ENCODE measurements at places on chromosomes 2 and 18.
A peak's percentile ranks its signal among the peaks of the same experiment; 100 is the strongest.

- DNase-seq = no peak
Observed at GRCh38 chr2:149009576-149010461, 28.7 kb upstream of the LYPD6B start.

- no peak for DNase-seq
Observed at GRCh38 chr2:152402780-152403759, 68.1 kb downstream of the FMNL2 start.

DNA sequence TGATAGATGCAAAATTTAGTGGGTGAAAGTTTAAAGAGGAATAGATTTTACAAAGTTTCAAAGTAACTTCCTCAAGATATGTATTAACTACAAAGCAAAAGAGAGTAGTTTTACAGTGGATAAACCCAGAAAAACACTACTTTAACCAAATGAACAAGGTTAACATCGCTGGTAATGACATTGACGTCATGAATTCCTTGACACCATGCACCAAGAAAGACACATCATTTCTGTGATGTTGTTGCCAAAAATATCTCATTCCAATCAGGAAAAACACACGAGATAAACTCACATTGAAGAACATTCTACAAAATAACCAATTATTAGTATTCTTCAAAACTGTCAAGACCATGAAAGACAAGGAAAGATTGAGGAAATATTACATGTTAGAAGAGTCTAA, 605.6 kb upstream of the SETBP1 start:
- no peak for DNase-seq

- DNase-seq = no peak
Observed at GRCh38 chr2:36963106-36963505, 3.2 kb downstream of the STRN start.

- no peak for DNase-seq
Observed at GRCh38 chr2:137380610-137381009, 583.7 kb upstream of the HNMT start.

DNA sequence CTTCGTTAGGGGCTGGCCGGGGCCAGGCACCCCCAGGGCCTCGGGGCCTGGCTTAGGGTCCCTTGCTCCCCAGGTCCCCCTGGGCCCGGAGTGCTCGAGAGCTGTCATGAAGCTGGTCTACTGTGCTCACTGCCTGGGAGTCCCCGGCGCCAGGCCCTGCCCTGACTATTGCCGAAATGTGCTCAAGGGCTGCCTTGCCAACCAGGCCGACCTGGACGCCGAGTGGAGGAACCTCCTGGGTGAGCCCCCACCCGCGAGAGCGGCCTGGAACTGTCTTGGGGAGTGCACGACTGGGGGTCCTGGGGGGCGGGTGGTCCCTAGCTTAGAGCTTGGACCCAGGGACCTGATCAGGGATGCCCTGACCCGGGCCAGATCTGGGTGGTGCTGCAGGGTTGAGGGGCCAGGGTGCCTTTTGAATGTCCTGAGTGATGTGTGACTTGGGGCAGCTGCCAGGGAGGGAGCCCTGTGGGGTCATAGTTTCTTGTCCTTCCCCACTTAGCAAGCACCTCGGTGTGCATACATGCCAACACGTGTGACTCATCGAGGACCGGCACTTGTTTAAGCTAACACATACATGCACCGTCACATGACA, 27.9 kb downstream of the GPC1 start:
- DNase-seq = no peak

DNA sequence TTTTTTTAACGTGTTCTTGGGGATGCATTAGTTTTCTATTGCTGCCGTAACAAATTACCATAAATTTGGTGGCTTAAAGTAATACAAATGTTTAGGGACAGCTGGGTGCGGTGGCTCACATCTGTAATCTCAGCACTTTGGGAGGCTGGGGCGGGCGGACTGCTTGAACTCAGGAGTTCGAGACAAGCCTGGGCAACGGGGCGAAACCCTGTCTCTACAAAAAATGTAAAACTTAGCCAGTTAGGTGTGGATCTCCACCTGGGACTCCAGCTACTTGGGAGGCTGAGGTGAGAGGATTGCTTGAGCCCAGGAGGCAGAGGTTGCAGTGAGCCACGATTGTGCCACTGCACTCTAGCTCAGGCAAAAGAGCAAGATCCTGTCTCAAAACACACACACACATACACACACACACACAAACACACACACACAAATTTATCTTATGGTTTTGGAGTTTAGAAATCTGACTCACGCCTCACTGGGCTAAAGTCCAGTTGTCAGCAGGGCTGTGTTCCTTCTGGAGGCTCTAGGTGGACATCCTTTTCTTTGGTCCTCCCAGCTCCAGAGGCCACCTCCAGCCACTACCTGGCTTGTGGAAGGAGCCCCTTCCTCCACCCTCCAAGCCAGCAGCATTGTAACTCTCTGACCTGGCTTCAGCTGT, 76.1 kb downstream of the SEPTIN10 start:
- no peak for DNase-seq

DNA sequence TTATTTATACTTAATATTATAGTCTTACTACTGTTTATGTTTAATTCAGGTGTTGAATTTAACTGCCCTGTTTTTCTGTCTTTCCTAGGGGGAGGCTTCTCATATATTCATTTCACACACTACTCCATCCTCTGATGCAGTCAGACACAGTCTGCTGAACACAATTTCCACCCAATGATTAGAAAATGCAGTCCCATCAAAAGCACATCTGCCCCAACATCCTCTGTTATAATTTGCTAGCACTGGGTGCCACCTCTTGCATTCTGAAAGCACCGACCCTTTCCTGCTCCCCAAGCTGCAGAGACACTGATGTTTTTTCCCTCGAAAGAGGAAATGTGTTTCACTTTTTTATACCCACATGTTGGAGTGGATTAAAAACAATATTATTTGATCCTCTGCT, 474.7 kb downstream of the PID1 start:
- DNase-seq = no peak

GRCh38 chr2:8632755-8633154, 49.1 kb upstream of the ID2 start:
- DNase-seq = no peak

GRCh38 chr2:202406445-202406978, 30.4 kb downstream of the BMPR2 start:
- DNase-seq = no peak

GRCh38 chr2:6896930-6897759, 19.6 kb downstream of the RSAD2 start:
- peak; percentile 66 for DNase-seq

- DNase-seq = no peak
Observed at GRCh38 chr2:56211048-56211447, 27.3 kb downstream of the CCDC85A start.

DNA sequence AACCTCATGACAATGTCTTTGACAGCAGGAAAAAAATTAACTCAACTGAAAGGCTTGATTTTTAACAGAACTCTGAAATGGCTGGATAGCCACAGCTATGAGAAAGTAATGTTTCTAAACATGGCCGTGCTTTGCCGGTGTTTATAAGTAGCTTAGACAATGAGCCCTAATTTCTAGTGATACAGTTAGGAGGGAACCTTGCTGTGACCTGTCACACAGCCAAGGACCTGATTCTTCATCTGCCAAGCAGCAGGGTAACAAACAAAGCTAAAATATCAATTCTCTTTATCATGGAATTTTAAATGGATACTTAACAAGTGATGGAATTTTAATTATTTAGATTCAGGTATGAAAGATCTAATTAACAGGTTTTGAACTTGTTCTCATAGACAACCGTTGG, 24.3 kb upstream of the DYNC2LI1 start:
- DNase-seq = peak; percentile 8

GRCh38 chr2:203997980-203998809, 61.6 kb downstream of the ICOS start:
- DNase-seq = no peak

- DNase-seq = no peak
Observed at GRCh38 chr2:44333994-44334393, 27.3 kb downstream of the PREPL start.

DNA sequence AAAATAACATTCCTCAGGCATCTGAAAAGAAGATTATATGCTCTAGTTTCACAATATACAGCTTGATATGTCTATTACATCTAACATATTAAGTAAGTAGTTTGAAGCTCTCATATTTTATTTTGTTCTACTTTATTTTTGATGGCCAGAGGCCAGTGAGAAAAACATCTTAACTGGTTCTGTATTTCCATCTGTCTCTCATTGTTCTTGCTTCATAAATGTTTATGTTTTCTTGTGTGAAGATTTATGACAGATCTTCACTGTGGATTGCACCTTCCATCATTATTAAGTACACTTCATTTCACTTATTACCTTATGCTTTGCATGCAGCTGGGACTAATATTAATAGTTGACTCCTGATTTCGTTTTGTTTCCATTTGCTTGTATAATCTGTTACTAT, 511.2 kb downstream of the TSN start:
- DNase-seq = no peak

DNA sequence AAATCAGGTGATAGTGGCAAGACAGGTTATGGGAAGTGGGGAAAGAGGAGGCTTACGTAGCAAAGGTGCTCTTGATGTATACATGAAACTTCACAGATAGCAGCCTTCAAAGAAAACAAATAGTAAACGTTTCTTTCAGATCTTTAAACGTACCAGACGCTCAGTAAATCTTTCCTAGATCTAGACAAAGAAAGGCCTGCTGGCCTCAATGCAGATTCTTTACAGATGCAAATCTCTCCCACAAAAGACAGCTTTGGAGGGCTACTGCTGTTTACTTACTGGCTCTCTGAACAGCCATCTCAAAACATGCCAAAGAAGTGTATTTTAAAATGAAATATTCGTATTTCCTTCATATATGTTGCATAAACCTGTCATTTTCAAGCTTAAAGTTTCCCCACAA, 1279.9 kb upstream of the NRXN1 start:
- no peak for DNase-seq

GRCh38 chr2:120278901-120279300, 26.2 kb downstream of the RALB start:
- DNase-seq = no peak

DNA sequence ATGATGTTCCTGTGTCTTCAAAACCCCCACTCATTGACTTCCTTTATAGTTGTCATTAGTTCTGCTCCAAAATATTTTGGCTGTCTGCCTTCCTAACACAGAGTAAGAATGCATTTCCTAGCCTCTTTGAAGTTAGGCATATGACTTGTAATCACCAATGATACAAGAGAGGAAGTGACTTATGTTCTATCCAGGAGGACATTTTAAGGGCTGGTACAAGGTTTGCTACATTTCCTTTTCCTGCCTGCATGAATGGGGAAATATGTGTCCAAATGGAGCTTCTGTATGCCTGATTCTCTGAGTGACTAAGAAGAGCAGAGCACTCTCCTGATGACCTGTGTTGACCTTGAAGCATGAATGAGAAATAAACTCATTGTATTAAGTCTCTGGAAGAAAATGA, 115.1 kb downstream of the PLCL1 start:
- no peak for DNase-seq

- DNase-seq = no peak
Observed at GRCh38 chr18:39751921-39752320, 2186.3 kb upstream of the CELF4 start.

GRCh38 chr2:48723129-48723528, 32.4 kb downstream of the LHCGR start:
- no peak for DNase-seq

DNA sequence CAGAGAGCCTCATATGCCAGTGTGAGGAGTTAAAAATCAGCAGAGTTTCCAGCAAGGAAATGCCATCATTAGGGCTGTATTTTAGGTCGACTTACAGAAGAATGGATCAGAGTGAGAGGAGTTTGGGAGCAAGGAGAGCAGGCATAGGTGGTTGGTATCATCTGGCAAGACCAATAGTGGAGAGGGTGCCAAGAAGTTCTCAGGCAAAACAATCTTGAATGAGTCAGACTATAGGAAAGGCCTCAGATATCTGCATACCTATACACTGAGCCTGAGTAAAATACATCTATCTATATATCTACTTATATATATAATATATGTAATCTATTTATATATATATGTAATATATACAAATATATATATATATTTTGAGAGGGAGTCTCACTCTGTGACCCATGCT, 57.3 kb downstream of the TMEFF2 start:
- DNase-seq = no peak

GRCh38 chr18:21636769-21637168, 24.7 kb downstream of the SNRPD1 start:
- DNase-seq = no peak

- no peak for DNase-seq
Observed at GRCh38 chr2:238254095-238254723, 14.4 kb upstream of the HES6 start.

- DNase-seq = no peak
Observed at GRCh38 chr2:127161176-127162136, 54.5 kb upstream of the BIN1 start.

- DNase-seq = no peak
Observed at GRCh38 chr2:111986116-111986900, 68.8 kb upstream of the TMEM87B start.

DNA sequence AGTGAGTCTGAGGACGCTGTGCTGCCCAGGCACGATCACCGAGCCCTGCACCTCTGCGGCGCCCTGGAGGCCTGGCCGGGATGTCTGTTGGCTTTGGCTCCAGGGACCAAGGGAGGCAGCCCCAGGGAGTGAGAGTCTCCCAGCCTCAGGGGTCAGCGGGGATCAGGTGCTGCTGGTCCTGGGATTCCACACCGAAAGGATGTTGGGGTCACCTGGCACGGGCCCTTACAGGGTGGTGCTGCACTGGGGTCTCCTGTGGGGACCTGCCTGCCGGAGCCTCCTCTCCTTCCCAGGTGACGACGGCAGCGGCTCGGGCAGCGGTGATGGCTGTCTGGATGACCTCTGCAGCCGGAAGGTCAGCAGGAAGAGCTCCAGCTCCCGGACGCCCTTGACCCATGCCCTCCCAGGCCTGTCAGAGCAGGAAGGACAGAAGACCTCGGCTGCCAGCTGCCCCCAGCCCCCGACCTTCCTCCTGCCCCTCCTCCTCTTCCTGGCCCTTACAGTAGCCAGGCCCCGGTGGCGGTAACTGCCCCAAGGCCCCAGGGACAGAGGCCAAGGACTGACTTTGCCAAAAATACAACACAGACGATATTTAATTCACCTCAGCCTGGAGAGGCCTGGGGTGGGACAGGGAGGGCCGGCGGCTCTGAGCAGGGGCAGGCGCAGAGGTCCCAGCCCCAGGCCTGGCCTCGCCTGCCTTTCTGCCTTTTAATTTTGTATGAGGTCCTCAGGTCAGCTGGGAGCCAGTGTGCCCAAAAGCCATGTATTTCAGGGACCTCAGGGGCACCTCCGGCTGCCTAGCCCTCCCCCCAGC, 30.5 kb downstream of the GPC1 start:
- peak; percentile 2 for DNase-seq

GRCh38 chr2:14632133-14632936, at the start of gene LRATD1:
LRATD1 (plus strand) TSS chr2:14632717; CDS start chr2:14633980, 1,263 bp downstream.
- DNase-seq = peak; percentile 91

DNA sequence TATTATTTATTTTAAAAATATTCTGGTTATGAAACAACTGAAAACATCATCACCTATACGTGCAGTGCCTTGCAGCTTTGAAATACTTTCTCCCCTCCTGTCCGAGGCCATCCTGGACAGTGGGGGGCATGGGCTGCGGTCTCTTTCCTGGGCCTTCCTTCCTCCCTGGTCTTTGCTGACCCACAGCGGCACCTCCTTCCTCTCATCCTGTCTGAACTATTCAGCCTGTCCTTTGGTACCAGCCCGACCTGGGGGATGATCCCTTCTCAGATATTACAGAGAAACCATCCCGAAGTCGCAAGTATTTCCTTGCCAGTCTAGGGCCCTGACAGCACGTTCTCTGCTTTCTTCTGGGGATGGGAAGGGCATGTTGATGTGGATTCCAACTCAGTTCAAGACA, 736.6 kb upstream of the HS6ST1 start:
- no peak for DNase-seq

- no peak for DNase-seq
Observed at GRCh38 chr2:189407281-189408209, 33.7 kb upstream of the WDR75 start.

- DNase-seq = no peak
Observed at GRCh38 chr2:31522786-31523185, 58.0 kb downstream of the SRD5A2 start.
